Activated CD4-positive, alpha-beta T cell treated with anti-CD3 and anti-CD28 coated beads for 4 hours (primary cell): ENCODE measurements at places on chromosomes 7 and 10.

- DNase-seq = no peak
These were observed 3.8 kb downstream of the UPK3B start for GRCh38 chr7:76513817-76514799.

DNA sequence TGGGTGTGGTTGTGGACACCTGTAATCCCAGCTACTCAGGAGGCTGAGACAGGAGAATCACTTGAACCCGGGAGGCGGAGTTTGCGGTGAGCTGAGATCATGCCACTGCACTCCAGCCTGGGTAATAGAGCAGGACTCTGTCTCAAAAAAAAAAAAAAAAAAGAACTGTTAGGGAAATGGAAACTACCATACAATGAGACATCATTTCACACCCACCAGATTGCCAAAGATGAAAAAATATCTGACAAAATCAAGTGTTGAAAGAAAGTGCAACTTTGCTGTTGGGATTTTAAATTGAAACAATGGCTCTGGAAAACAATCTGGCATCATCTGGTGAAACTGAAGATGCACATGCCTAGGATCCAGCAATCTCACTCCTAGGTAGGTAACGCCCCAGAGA lies 16.1 kb upstream of the MALSU1 start:
- no peak for DNase-seq

- DNase-seq = no peak
These were observed 332.1 kb upstream of the SORCS1 start for GRCh38 chr10:107496594-107496993.

GRCh38 chr7:36262309-36263094 lies 109.4 kb downstream of the EEPD1 start:
- no peak for DNase-seq

GRCh38 chr7:31146538-31146937 lies 94.4 kb downstream of the ADCYAP1R1 start:
- DNase-seq = no peak

- no peak for DNase-seq
These were observed 1.9 kb upstream of the MALRD1 start for GRCh38 chr10:19046679-19047078.

GRCh38 chr10:89640241-89640640 lies 4.8 kb downstream of the PANK1 start:
- no peak for DNase-seq

DNA sequence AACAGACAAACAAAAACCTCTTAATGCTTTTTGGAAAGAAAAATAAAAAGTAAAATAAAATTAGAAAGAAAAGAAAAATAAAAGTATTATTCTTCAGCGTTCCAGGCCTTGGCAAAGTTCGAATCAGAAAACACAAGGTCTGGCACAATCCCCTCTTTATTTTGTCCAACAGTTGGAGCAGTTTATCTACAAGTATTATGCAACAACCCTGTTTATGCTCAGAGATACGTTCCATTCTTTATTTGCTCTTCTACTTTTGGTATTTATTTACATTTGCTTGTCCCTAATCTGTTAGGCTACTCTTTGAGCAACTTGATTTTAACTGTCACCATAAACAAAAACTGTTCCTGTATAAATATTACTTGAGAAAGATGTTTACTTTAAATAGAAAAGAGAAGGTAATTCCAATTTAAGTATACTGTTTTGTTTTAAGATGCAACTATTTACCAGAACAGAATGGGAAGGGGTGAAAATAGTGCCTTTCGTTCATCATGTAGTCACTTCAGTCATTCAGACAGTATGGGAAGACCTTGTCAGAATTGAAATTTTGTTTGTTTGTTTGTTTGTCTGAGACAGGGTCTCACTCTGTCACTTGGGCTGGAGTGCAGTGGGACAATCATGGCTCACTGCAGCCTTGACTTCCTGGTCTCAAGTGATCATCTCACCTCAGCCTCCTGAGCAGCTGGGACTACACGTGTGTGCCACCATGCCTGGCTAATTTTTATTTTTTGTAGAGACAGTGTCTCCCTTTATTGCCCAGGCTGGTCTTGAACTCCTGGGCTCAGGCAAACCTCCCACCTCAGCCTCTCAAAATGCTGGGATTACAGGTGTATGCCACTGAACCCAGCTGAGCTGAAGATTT lies 5.7 kb downstream of the PDK4 start:
- no peak for DNase-seq

GRCh38 chr7:47604496-47604890 lies 22.6 kb upstream of the TNS3 start:
- no peak for DNase-seq

GRCh38 chr7:17671956-17672355 lies 268.3 kb downstream of the SNX13 start:
- no peak for DNase-seq

DNA sequence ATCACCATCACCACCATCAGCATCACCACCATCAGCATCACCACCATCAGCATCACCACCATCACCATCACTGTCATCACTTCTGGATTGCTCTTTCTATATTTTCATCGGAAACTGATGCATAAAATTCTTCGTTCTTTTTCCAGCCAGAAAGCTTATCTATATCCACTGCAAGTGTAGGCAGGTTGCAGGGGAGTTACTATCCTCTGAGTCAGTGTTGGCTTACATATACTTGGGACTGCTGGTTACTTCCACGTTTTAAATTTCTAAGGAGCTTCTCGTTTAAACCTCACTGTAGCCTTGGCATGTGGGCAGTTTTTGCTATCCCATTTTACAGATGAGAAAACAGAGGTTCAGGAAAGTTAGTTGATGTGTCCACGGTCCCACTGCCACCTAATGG lies 66.1 kb downstream of the FOXL3 start:
- DNase-seq = no peak

- no peak for DNase-seq
These were observed 79.5 kb upstream of the PCBD1 start for GRCh38 chr10:70967591-70968587.

DNA sequence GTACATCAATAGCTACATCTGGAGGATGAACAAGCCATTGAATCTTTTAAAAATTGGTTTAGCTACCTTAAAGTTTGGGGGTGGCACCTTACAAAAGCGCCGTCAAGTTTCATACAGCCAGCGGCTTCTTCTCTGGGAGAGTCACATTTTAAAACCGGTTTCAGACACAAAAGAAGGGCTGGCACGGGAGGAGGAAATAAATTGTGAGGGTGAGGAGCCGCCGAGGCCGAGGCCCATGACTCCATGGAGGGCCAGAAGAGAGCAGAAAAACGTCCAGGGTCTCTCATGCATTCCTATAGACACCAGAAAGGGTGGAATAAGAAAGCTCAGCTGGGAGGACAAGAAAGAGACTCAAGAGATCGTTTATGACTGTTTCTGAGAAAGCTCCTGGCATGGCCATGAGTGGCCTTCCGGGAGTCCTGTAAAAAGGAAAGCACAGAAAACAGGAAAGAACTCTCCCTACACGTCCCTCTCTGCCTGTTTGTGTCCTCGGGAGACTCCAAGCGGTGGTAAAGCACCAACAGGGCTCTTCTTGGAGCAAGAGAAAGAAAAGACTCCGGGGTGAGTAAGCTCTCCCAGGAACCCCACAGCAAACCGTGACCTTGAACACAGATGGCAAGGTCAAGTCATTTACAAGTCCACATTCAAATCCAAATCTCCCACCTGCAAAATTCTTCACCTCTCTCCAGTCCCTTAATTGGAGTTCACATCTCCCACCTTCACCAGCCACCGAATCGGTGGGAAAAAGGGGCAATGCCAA lies 1.8 kb downstream of the FRAT2 start:
- DNase-seq = no peak

- DNase-seq = no peak
These were observed 51.2 kb downstream of the NPTX2 start for GRCh38 chr7:98668255-98668654.

DNA sequence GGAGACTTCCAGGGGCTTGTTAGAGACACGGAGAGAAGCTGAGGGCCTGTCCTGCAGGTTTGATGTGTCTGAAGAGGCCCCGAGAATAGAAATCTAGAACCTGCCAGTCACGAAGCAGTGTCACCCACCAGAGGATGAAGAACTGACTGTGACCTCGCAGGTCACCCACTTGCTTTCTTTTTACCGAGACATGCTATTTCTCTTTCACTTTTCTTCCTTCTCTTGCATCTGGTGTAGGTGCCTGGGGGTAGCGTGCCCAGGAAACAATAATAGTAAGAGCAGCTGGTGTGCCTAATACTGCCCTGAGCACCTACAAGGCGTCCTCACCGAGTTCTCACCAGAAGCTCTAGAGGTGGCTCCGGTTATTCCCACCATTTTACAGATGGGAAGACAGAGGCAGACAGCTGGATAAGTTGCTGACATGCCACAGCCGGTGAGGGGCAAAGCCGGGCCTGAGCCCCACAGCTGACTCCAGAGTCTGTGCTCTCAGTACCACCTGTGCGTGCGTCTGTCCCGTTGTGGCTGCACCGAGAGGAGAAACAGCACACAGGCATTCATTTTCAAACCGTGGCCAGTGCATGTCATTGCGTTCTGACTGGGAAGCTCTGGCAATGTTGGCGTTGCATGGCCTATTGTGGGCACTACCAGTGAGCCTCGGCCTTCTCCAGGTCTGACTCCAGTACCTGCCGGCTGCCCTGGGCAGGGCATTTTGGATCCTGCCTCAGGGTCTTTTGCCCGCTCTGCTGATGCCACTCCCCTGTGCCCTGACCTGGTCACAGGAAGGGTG lies 7.8 kb downstream of the CHST3 start:
- no peak for DNase-seq

- DNase-seq = no peak
These were observed 93.5 kb downstream of the KLF6 start for GRCh38 chr10:3691482-3691881.

DNA sequence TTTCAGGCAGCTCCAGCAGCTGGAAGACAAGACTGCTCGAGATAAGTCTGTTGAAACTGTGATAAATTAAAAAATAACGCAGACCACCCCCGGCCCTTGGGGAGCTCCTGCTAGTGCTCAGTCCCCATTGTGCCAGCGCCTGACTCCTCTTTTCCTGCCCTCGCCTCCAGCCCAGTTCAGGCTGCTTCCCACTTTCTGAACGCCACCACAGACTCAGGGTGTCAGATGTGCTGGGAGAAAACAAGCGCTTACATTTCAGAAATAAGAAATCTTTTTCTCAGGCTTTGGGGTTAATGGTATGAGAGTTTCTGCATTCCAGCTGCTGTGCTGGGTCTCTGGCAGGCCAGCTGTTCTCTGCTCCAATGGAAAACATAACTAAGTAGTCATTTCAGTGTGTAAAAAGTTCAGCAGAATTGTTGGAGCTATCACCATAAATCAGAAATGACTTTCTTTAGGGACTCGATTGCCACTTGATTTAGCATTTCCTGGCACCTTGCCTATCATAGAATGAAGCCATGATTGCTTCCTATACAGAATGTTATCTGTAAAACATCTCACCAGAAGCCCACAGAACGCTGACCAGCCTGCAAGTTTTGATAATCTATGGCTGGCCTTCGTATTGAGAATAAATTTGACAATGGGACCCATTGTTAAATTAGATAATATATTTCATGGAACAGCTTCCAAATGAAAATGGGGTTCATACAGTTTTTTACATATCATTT lies 257.0 kb upstream of the ZNF32 start:
- no peak for DNase-seq

- no peak for DNase-seq
These were observed 527.3 kb downstream of the ZNF33B start for GRCh38 chr10:42111076-42111475.
